Inflammatory macrophage treated with lipopolysaccharide for 1 hour (primary cell): ENCODE measurements at places on chromosomes 13 and 19.

DNA sequence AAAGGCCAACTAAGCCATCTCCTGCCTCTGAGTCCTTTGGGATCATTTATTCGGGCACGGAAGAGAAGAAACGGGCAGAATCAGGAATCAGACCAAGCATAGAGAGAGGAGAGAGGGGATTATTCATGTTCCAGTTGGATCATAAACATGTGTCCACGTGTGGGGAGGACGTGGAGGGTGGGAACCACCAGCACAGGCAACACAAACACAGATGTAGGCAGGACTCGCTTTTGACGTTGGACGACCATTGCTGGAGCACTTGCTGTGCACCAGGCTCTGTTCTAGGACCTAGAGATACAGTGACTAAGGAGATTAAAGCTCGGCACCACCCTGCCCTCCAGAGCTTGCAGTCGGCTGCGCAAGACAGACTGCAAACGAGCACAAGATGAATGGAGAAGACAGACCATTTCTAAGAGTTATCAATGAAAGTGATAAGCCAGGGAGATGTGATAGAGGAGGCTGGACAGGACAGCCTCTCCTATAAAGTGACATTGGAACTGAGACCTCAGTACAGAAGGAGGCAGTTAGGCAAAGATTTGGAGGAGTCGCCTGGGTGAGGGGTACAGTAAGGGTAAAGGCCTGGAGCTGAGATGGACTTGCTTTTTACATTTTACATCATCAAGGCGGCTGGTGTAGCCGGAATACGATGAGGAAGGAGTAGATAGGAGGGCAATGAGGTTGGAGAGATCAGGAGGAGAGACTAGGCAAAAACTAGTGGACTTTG is 716 bp downstream of the SH2D3A start:
- no peak for DNase-seq

- DNase-seq: no peak
Measured at GRCh38 chr19:36719687-36720556, 32.5 kb downstream of the ZNF567 start.

- peak; percentile 18 for DNase-seq
Measured at GRCh38 chr19:16200038-16201010, 2.6 kb downstream of the AP1M1 start.

DNA sequence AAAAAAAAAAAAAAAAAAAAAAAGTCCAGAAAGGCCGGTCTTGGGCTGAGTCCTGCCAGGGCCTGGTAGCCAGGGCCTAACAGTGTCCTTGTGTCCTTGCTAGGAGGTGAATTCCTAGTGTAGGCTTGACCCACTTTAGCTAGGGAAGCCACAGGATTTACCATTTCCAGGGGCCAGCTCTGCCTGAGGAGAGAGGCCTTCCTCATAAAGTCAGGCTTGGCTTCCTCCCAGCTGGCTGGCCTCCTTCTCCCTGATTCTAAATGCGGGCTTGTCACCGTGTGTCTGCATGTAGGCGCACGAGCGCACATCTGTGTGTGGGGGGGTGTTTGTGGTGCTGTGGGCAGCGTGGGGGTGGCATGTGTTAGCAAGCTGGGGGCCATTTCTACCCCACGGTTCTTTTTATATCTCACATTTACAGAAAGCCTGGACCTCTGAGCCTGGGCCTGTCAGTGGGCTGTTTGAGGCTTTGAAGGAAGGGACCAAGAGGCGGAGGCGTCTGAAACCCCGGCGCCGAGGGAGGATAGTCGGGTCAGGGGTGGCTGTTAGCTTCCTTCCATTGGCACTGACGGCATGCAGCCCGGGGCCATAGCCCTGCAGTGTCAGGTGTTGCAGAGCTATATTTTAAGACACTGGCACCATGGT is 31.7 kb downstream of the IER2 start:
- DNase-seq: peak; percentile 43

GRCh38 chr19:13882836-13883235 is 5.9 kb downstream of the NANOS3 start:
- no peak for DNase-seq

GRCh38 chr13:19650742-19651141 is 17.3 kb downstream of the MPHOSPH8 start:
- DNase-seq: no peak
